Calu3 (cell line): ENCODE measurements at places on chromosomes 3 and 15.

GRCh38 chr3:56291953-56292352 lies 176.3 kb downstream of the ERC2 start:
- no peak for DNase-seq

DNA sequence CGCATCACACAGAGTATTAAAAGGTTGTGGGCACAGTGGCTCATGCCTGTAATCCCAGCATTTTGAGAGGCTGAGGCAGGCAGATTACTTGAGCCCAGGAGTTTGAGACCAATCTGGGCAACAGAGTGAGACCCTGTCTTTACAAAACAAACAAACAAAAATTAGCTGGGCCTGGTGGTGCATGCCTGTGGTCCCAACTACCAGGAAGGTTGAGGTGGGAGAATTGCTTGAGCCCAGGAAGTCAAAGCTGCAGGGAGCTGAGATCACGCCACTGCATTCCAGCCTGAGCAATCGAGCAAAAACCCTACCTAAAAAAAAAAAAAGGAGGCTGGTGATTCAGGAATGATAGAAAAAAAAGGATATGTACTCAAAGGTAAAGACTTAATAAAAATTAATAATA lies 28.2 kb upstream of the ST6GAL1 start:
- no peak for DNase-seq

- no peak for DNase-seq
Measured at GRCh38 chr15:39118510-39118909, 462.4 kb upstream of the THBS1 start.

DNA sequence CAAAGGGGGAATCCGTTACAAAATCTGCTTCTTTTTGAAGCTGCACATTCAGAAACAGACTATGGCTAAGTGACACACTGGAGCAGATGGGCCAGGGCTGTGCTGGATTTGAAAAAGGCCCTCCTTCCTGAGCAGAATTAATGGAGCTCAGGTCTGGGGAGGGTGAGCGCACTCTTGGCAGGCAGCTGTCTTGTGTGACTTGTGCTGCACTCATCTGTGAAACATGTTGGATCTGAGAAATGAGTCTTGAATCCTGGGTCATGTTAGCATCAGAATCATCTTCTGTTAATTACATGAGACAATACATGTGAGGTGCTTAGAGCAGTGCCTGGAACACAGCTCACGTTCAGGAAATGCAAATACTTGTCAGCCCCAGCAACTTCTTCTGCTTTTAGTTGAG lies 219.6 kb downstream of the THSD4 start:
- no peak for DNase-seq

GRCh38 chr15:42595626-42596240 lies 20.3 kb downstream of the STARD9 start:
- no peak for DNase-seq

GRCh38 chr15:31106495-31107300 lies 5.2 kb upstream of the TRPM1 start:
- no peak for DNase-seq

DNA sequence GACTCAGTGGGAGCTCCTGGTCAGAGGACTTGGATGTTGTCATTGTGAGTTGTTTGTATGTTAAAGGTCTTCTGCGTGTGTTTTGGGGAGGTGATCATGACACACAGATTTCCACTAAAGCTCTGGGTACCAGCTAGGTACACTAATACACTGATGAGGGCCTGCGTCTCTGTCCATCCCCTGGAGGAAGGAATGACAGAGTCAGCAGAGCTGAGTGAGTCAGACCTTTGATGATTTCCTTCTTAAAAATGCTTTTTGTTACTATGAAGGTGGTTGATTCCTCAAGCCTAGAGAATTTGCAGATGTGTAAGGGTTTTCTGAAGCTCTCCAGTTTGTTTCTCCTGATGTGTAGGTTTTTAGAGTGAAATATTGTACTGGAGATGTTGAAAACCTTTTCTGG lies 424.1 kb upstream of the TPM1 start:
- no peak for DNase-seq

GRCh38 chr3:152843955-152844354 lies 9.0 kb downstream of the P2RY1 start:
- DNase-seq, result no peak

GRCh38 chr3:55683666-55684270 lies 196.7 kb upstream of the WNT5A start:
- no peak for DNase-seq

GRCh38 chr3:161950318-161950868 lies 453.8 kb downstream of the OTOL1 start:
- no peak for DNase-seq

- no peak for DNase-seq
Measured at GRCh38 chr15:91916051-91916450, 62.5 kb downstream of the SLCO3A1 start.

DNA sequence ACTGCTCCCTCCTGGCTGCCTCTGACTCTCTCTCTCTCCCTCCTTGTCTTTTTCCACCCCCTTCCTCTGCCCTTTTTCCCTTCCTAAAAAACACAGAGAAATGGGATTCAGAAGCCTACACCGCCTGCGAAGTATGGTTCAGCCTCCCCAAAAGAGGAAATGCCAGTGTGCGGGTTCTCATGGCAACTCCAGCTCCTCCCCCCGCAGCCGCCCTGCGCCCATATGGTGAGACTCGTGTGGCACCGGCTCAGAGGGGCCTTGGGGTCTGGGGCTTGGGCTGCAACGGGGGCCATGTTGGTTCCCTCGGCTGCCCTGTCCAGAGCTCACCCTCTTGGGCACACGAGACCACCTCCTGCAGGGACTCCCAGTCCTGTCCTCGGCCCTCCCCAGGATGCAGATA lies 23.6 kb upstream of the LINGO1 start:
- DNase-seq, result no peak

DNA sequence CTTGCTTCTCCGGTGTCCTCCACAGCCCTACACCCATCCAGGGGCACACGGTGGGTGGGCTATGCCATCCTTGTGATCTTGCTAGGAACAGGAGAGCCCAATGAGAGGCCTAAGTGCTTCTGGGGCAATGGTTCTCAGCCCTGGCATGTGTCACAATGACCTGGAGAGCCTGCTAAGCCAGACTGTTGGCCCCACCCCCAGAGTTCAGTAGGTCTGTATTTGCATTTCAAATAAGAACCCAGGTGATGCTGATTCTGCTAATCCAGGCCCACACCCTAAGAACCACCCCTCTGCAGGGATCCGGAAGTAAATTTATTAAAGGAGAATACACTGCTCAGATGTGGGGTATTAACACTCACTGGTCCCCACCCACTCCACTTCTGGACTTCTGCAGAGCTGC lies 57.9 kb downstream of the RORA start:
- DNase-seq, result no peak

DNA sequence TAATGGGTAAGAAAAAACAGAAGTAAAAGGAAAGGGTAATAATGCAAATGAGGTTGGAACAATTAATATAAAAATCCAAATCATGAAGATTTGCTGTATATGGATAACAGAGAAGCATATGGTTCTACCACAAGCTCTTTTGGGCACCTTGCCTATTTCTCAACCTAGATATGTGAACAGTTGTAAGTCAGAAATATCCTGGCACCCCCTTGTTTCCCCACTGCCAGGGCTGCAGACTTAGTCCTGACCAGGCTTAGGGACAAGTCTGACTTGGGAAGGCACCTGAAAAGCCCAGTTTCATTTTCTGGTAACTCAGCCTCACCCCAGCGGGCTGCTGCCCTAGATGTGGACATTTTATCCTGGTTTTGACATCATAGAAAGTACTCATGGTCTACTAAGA lies 183.2 kb upstream of the STAC start:
- no peak for DNase-seq

DNA sequence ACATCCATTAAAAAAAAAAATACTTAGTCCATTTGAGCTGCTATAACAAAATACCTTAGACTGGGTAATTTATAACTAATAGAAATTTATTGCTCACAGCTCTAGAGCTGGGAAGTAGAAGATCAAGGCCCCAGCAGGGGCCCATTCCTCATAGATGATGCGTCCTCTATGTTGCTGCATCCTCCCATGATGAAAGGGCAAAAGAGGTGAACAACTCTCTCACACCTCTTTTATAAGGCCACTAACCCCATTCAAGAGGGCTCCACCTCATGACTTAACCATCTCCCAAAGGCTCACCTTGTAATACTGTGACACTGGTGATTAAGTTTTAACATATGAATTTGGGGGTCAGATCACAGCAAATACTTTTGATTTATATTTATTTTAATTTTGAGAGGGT lies 3.0 kb upstream of the TLNRD1 start:
- no peak for DNase-seq

GRCh38 chr15:94972314-94972713 lies 741.0 kb downstream of the MCTP2 start:
- DNase-seq, result no peak

DNA sequence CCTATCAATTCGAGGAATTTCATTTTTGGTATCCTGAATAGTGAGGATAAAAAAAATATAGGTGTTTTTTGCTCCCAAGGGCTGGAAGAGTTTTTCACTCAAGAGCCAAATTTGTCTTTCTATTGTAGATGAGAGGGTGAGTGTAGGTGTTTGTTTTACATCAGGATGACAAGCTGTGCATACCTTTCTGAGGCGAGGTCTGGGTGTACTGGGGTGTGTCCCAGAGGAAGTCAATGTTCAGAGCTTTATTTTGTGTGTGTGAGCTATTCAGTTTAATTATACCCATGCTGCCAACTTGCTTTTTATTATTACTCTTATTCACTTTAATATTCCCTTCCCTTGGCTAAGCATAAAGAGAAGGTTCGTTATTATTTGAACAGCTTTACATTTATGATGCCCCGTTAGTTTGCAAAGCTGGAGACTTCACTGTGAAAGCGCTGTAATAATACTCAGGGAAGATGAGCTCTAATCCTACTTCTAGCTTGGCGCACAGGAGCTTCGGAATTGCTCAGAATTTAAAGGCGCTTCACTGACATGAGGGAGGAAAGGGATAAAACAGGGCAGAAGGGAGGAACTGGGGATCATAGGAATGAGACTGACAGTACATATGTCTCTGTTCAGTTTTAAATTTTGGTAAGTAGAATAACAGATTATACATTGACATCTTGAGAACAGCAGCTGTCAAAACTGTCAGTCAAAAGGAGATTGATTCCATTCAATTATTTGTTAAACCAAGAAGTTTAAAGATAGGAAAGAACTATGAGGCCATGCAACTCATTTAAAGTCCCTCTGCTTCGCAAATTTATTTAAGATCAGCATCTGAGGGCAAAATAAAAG lies 117.7 kb upstream of the TP63 start:
- peak; percentile 60 for DNase-seq

- DNase-seq, result no peak
Measured at GRCh38 chr3:43017593-43018195, 38.6 kb downstream of the GASK1A start.

DNA sequence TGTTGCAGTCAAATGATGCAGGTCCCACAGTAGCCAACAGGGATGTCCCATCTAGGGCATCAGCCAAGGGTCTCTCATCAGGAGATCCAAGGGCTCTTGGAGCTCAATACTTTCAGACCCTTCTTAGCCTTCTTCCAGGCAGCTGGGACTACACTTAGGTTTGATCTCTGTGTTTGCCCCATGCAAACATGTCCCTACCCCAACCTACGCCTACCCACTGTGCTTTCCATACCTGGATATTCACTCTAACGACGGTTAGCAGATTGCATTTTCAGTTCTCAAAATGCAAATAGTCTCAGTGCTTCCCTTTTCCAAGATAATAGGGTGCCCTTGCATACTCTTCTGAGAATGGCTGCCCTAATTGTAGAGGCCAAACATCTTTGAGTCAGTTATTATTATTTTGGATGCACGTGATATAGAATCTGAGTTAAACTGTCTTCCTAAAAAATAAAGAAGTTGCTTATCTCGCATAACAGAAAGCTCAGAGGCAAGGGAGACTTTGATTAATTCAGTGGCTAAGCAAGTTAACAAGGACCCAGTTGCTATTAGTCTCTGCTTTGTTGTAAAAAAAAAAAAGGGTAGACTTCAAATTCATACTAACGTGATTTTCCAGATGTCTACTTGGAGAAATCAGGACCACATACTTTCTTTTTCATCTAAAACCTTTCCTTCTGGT lies 1.0 kb upstream of the CEP70 start:
- no peak for DNase-seq

DNA sequence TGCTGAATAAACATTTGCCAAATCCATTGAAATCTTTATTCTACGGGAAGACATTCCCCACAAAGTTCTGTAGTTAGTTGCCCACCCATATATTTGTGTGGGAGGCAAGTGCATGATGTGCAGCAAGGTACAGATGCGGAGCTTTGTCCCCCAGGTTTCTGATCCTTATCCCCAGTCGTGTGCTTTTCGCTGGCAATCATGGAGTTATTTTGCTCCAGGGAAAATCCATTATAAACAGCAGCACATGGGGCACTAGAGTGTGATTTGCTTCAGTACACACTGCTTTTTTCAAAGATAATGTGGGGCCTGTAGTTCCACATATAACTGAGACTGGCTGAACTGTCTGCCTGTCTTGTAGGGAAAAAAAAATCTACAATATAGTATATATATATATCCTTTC lies 132.1 kb downstream of the FEZF2 start:
- DNase-seq, result no peak
